SJCRH30 (cell line): ENCODE measurements at places on chromosomes 2 and 18. TPM values are rescaled to one million over a fixed set of nuclear protein-coding genes. Genes with fewer than 3 reads are reported as not detected.
A peak's percentile ranks its signal among the peaks of the same experiment; 100 is the strongest.

The RNF152 gene
- 20.8 and 22.9 TPM in 2 replicates for total RNA-seq

The SP3 gene
- total RNA-seq, result 133 and 148 TPM in 2 replicates

The CABLES1 gene
- total RNA-seq, result 21.9 and 22.8 TPM in 2 replicates

The AQP12B gene
- total RNA-seq, result not detected in 2 replicates

The RTP5 gene
- total RNA-seq, result not detected in 2 replicates

The TMEM163 gene
- total RNA-seq, result 0.04 TPM in 1 of 2 replicates, not detected in the other

The GPN1 gene
- total RNA-seq, result 71.9 and 78.6 TPM in 2 replicates

The WDR7 gene
- total RNA-seq, result 9.8 and 13.0 TPM in 2 replicates

The ALMS1 gene
- total RNA-seq, result 63.8 and 72.8 TPM in 2 replicates

The PDE1A gene
- total RNA-seq, result 1.1 and 1.6 TPM in 2 replicates

The POLR1A gene
- total RNA-seq, result 49.9 and 53.0 TPM in 2 replicates

DNA sequence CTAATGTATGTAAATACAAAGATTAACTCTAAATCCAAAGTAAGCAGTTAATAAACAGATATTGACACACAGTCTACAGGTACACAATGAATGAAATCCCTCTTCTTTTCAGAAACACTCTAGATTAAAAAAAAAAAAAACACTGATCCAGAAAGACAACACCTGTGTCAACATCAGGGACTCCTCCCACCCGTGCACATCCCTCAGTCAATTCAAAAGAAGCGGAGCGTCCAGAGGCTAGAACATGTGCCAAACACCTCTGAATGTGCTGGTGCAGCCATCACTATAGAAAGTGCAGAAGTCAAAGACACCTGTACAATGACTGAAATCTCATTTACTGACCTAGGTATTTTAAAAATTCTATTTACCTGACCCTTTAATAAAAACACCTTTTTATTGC lies 622.6 kb upstream of the ID2 start:
- no peaks in the 10 kb centered on the region for H3K4me1 ChIP-seq
- DNase-seq, result no peak
- H3K27me3 ChIP-seq, result no peaks in the 10 kb centered on the region
- H3K4me3 ChIP-seq, result no peak overlapping the region
- H3K27ac ChIP-seq, result no peak overlapping the region

- H3K36me3 ChIP-seq, result no peaks in the 10 kb centered on the region
- no peak overlapping the region for H3K27ac ChIP-seq
- H3K4me1 ChIP-seq, result no peaks in the 10 kb centered on the region
- no peak overlapping the region for H3K4me3 ChIP-seq
Observed at GRCh38 chr2:1494257-1494656, 81.0 kb downstream of the TPO start.

- H3K4me1 ChIP-seq, result peaks cover 5% of the 10 kb centered on the region; the same call in 1 of the 2 replicates
- peaks cover 17% of the 10 kb centered on the region for H3K36me3 ChIP-seq
- peak overlapping the region; percentile 93 for H3K4me3 ChIP-seq
- no peak for DNase-seq
Observed at GRCh38 chr2:165952741-165953211, 800 bp downstream of the TTC21B start.

DNA sequence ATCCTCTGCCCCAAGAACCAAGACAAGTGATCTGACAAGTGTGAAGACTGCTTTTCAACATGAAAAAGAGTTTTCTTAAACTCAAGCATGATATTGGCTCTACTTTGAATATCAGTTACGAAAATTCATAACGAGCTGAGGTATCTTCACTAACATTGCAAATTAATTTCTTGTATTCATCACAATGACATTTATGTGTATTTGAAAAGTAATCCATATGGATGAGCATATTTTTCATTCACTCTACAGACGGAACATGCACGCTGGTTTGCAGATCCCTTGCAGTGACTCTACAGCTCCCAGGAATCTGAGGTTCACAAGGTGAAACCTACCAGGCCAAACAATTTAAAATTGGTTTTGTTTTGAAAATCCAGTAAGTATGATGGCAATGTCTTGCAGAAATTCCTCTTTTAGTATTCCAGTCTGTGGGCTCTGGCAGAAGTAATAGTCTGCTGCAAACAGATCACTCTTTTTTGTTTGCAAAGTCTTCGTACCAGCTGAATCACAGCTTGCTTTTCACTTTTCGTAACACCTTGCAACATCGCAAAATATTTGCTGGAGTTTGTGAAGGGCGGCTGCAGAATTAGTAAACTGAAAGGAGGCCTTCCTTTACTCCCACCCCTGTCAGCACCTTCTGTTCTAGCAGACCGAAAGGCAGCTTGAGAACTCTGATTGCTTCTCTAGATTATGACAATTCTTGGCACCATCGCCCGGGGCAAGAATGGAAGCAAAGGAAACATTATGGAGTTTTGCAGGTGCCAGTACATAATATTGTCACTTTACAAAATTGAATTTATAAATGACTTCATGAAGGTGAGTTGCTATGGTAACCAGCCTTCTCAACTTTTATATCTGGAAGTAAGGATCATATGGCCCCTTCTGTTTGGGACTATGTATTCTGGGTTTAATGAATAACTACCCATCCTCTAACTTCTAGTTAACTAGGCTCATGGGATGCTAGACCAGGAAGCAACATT lies 168.7 kb downstream of the TMEM247 start:
- H3K36me3 ChIP-seq, result no peaks in the 10 kb centered on the region
- no peak overlapping the region for H3K27ac ChIP-seq
- DNase-seq, result no peak
- H3K4me3 ChIP-seq, result no peak overlapping the region
- H3K4me1 ChIP-seq, result peaks cover 19% of the 10 kb centered on the region

DNA sequence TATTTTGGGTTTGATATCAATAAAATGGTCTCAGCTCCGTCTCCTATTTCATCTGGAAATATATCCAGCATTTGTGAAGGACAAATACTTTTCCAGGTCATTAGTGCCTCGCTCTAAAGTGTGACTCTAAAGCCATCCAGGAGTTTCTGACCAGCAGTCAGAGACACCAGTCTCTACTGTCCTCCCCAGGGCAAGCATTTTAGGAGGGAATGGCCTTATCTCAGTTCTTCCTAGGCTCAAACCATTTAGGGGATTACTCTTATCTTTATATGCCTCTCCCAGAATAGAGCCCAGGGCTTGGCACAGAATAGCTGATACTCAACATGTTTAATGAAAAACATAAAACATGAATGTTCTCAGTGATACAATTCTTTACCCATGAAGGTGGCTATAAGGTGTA lies 187.6 kb downstream of the NAPG start:
- no peak overlapping the region for H3K4me3 ChIP-seq
- H3K36me3 ChIP-seq, result no peaks in the 10 kb centered on the region
- H3K27ac ChIP-seq, result no peak overlapping the region
- no peaks in the 10 kb centered on the region for H3K4me1 ChIP-seq
- DNase-seq, result no peak
- no peaks in the 10 kb centered on the region for H3K27me3 ChIP-seq

DNA sequence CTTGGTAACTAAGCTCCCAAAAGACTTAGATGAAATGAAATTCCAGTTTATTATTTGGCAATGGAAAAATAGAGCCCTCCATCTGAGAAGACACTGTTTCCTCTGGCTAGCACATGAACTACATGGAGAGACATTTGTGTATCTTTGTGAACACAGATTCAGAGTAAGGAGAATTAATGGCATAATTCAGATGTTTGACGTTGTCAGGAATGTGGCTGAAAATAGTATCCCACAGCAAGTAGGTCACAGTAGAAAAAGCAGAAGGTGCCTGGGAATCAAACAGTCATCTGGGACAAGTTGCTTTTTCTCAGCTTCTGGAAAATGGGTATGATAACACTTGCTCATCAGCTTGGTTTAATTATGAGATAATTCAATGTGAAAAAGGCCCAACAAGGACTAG lies 288.6 kb downstream of the PTPRM start:
- no peaks in the 10 kb centered on the region for H3K27me3 ChIP-seq
- H3K27ac ChIP-seq, result no peak overlapping the region
- H3K4me1 ChIP-seq, result no peaks in the 10 kb centered on the region
- no peak for DNase-seq

- H3K4me3 ChIP-seq, result no peak overlapping the region
- H3K27ac ChIP-seq, result no peak overlapping the region
- H3K27me3 ChIP-seq, result no peaks in the 10 kb centered on the region
Observed at GRCh38 chr2:201046881-201047280, 24.6 kb downstream of the HYCC2 start.

GRCh38 chr2:236642584-236643291 lies 73.1 kb downstream of the ACKR3 start:
- no peaks in the 10 kb centered on the region for H3K27me3 ChIP-seq
- H3K4me3 ChIP-seq, result no peak overlapping the region
- peak overlapping the region; percentile 7; the same call in 1 of the 2 replicates for H3K27ac ChIP-seq
- peak; percentile 50 for DNase-seq

DNA sequence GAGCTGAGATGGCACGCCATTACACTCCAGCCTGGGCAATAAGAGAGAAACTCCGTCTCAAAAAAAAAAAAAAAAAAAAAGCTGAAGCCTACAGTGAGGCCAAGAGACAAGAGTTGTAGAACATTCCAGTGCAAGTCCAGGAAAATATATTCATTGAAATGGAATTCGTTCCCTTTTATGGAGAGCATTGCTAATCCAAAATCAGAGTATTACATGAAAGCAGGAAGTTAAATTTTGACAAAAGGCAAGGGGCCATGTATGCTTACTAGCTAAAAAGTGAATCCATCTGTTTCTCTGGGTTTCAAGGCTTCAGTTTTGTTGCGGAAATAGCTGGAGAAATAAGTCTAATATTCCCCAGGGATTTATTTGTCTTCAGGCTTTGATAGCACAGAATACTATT lies 471.7 kb downstream of the THSD7B start:
- no peak overlapping the region for H3K27ac ChIP-seq
- no peak overlapping the region for H3K4me3 ChIP-seq
- 0 out of 2 replicates have a peak, but pooled peaks cover 5% of the 10 kb centered on the region for H3K27me3 ChIP-seq
- no peaks in the 10 kb centered on the region for H3K4me1 ChIP-seq

GRCh38 chr18:80258640-80259039 lies 11.3 kb upstream of the PARD6G start:
- DNase-seq, result no peak
- no peak overlapping the region for H3K4me3 ChIP-seq
- no peaks in the 10 kb centered on the region for H3K4me1 ChIP-seq

GRCh38 chr2:154587739-154588138 lies 110.8 kb upstream of the KCNJ3 start:
- no peak for DNase-seq
- H3K4me3 ChIP-seq, result no peak overlapping the region
- H3K36me3 ChIP-seq, result no peaks in the 10 kb centered on the region
- no peaks in the 10 kb centered on the region for H3K27me3 ChIP-seq
- H3K27ac ChIP-seq, result no peak overlapping the region
- H3K4me1 ChIP-seq, result no peaks in the 10 kb centered on the region

DNA sequence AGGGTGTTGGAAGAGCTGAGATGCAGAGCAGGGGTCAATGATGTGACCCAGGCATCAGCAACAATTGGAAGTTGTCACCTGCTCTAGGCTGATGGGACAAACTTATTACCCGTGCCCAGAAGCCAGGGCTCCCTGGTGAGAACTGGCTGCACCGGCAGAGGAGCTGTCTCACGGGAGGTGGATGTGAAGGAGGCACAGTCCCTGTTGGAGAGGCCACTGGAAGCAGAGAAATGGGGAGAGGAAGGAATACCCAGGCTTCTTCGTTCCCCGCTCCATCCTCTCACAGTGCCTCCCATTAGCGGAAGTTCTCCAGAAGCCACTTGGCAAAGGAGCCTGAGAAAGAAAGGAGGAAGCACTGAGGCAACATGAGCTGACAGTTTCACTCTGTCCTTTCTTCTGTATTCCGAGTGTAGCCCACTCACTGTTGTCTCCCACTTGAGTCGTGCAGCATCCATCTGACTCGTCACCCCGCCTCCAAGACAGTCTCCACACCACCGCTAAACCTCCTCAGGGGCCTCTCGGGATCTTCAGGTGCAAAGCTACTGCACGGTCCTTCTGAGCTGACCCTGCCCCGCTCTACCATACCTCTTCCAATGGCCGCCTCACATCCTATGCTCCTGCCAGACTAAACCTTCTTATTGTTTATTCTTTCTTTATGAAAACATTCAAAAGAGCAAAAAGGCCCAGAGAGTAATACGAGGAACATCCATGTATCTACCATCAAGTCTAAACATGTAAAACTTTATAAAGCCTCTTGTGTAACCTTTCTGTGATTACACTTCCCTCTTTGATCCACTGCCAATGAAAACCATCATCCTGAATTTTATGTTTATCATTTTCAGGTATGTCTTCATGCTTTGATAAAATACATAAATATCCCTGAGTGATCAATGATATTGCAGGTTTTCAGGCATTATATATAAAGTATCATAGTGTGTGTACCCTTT lies 19.1 kb upstream of the AFTPH start:
- DNase-seq, result no peak
- H3K27me3 ChIP-seq, result no peaks in the 10 kb centered on the region; the same call in 1 of the 2 replicates
- H3K4me1 ChIP-seq, result no peaks in the 10 kb centered on the region
- no peak overlapping the region for H3K27ac ChIP-seq
- no peak overlapping the region for H3K4me3 ChIP-seq

DNA sequence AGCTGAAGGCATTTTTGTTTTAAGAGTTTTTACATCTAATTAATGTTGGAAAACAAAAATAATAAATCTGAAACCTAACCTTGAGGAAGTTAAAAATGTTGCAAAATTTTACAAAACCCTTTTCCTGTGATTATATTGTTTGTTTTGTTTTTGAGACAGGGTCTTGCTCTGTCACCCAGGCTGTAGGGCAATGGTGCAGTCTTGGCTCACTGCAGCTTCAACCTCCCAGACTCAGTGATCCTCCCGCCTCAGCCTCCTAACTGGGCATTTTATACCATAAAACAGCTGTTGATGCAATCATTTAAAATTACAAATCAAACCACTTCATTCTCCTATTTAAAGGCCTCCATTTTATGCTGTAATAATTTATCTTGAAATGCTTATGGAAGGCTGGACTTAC lies 1.7 kb upstream of the ZNF24 start:
- no peak for DNase-seq
- no peaks in the 10 kb centered on the region for H3K27me3 ChIP-seq
- no peak overlapping the region for H3K27ac ChIP-seq
- no peaks in the 10 kb centered on the region for H3K36me3 ChIP-seq
- H3K4me3 ChIP-seq, result no peak overlapping the region

- no peaks in the 10 kb centered on the region for H3K36me3 ChIP-seq
- no peak for DNase-seq
- H3K4me3 ChIP-seq, result no peak overlapping the region
Observed at GRCh38 chr18:23440131-23440530, 13.0 kb upstream of the RIOK3 start.

GRCh38 chr2:156907806-156908205 lies 349.7 kb upstream of the GALNT5 start:
- no peak for DNase-seq
- no peaks in the 10 kb centered on the region for H3K27me3 ChIP-seq
- no peak overlapping the region for H3K4me3 ChIP-seq
- H3K27ac ChIP-seq, result no peak overlapping the region
- H3K4me1 ChIP-seq, result no peaks in the 10 kb centered on the region

GRCh38 chr2:128818704-128819491 lies 500.2 kb upstream of the HS6ST1 start:
- no peak overlapping the region for H3K4me3 ChIP-seq
- H3K27ac ChIP-seq, result no peak overlapping the region
- no peaks in the 10 kb centered on the region; the same call in 1 of the 2 replicates for H3K27me3 ChIP-seq
- DNase-seq, result no peak

GRCh38 chr2:208491641-208492040 lies 85.0 kb downstream of the PTH2R start:
- no peak overlapping the region for H3K4me3 ChIP-seq
- H3K27me3 ChIP-seq, result no peaks in the 10 kb centered on the region
- H3K36me3 ChIP-seq, result no peaks in the 10 kb centered on the region
- no peak for DNase-seq

- H3K27me3 ChIP-seq, result no peaks in the 10 kb centered on the region
- peaks cover 26% of the 10 kb centered on the region for H3K4me1 ChIP-seq
- peak; percentile 87 for DNase-seq
- H3K4me3 ChIP-seq, result no peak overlapping the region
- H3K36me3 ChIP-seq, result no peaks in the 10 kb centered on the region
Observed at GRCh38 chr2:29361231-29361630, 246.0 kb downstream of the CLIP4 start.
